Stimulated activated CD8-positive, alpha-beta memory T cell treated with anti-CD3 and anti-CD28 coated beads, Interleukin-2, amount 100 ng/mL, for 1 hour (primary cell): ENCODE measurements at places on chromosomes 12 and 14.
A peak's percentile ranks its signal among the peaks of the same experiment; 100 is the strongest.

- peak; percentile 17 for DNase-seq
These were observed 19.3 kb upstream of the KRT7 start for GRCh38 chr12:52213564-52214420.

DNA sequence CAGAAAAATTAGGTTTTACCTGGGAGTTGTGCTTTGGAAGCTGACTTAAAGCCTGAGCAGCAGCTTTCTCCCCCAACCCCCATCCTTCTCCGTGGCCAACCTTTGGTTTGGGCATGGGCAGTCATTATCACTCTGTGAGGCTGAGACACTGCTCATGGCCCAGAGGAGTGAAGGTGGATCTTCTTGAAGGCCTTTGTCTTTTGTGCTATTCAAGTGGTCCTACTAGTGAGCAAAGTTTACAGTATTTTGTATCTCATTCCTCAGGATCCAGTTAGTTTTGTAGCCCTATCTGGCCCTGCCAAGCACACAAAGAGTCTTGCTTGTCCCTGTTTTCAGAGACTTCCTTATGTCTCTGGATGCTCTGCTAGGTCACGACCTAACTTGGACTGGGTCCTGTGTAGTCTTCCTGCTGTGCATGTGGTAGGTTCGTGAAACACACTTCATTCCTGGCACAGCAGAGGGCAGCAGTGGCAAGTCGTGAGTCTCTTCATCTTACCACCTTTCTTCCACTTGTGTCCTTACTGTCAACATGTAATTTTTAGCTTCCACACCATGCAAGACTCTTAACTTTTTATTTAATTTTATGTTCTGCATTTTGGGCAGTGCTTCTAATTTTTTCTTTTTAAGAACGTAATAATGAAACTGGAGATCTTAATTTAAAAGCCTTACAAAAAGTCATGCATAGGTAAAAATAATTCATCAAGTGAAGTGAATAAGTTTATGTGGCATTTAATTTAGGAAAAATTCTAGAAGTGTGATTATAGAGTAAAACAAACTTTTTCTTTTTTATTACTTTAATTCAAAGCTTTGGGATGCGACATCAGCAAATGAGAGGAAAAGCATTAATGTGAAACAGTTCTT, 53.7 kb downstream of the APAF1 start:
- DNase-seq = no peak

DNA sequence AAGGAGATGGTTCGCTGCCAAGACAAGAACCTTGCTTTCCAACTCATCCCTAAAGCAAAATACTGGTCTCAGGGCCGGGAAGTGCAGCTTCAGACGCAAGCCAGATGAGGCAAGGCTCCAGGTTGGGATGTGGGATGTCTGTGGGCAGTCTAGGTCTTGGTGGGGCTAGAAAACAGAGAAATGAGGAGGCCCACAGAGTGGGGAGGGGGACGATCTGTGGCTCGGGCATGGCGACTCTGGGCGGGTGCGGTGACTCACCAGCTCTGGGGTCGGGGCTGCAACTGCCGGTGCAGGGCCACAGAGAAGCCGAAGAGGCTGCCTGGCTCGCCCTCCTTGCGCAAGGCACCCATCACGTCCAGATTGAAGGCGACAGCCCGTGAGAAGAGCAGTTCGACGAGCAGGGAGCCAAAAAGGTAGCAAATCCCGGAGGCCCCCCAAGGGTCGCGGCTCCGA, 459 bp downstream of the ITGA7 start:
- no peak for DNase-seq

DNA sequence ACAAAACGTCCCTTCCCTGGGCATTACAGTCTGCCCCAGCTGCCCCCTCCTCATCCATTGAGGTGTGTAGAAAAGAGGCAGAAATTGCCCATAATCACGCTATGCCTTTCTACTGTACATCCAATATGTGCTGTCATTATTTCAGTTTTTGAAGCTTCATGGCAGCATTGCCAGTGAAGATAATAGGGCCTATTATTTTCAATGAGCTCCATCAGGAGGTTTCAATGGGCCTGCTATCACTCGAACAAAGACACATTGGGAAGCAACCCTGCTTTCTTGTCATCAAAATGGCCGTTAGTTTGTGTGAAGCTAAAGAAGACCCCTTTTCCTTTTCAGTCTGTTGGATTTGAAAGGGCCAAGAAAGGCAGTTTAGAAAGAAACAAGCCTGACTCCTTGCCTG, 653.8 kb downstream of the NOVA1 start:
- DNase-seq = no peak

- no peak for DNase-seq
These were observed 8.5 kb downstream of the COX14 start for GRCh38 chr12:50120521-50120920.

- no peak for DNase-seq
These were observed 103.3 kb downstream of the NUAK1 start for GRCh38 chr12:106035421-106035820.

DNA sequence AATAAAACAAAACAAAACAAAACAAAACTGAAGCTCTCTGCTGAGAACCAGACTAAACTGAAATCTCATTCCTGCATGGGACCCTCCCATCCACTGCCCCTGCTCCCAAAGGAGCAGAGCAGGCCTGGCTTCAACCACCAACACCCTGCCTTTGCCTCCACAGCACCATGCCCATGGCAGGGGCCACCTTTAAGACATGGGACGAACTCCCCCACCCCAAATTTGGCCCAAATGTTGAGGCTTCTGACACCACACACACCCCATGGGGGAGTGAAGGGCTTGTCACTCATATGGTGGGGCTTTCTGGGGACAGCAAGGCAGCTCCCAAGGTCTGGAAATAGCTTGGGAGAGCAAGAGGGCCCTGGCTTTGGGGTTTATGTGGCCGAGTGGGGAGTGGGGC, 177.2 kb downstream of the KIF26A start:
- DNase-seq = no peak
